ENCODE measurements at places on chromosomes 2 and 18. TPM values are rescaled to one million over a fixed set of nuclear protein-coding genes. Genes with fewer than 3 reads are reported as not detected.

Gene RND3
- 100 TPM for total RNA-seq

GRCh38 chr2:43133708-43134570 lies 92.5 kb downstream of the ZFP36L2 start:
- DNase-seq: no peak

Gene CPS1
- 5.5 TPM for total RNA-seq

- no peak for DNase-seq
Measured at GRCh38 chr2:40373111-40373510, 78.8 kb downstream of the SLC8A1 start.

DNA sequence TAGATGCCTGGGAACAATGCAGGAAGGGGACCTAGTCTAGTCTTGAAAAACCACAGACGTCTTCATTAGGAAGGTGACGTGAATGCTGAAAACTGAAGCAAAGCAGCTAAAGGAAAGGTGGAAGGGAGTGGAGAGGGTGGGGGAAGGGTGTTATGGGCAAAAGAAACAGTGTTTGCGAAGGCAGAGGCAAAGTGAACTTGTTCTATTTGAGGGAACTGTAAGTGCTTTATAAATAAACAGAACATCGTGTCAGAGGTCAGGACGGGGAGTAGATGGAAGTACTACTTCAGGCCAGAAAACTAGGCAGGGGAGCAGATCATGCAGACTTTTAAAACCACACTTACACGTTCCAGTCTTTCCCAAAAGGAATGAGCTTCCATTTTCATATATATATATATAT lies 57.8 kb downstream of the FASTKD2 start:
- no peak for DNase-seq

All from posterior vena cava (tissue), 2 donors.